Activated T-helper 1 cell treated with Interleukin-2 at 50 U/mL for 16 hours (primary cell): ENCODE measurements at places on chromosomes 3 and 15.

DNA sequence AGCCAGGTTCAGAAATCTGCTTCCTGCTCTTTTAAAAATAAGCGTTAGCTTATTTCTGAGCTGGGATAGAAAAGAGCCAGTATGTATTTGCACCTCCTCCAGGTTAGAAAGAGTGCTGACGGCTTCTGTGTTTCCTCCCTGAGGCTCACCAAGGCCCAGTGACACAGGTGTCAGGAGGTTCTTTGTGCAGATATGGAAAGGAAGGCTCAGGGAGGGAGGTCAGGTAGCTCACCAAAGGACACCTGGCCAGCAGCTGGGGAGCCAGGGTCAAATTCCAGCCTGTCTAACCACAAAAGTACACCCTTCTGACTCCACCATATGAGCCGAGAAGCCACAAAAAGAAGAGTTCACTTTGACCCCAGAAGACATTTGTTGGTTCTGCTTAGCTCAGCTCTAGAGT is 201.0 kb upstream of the WNT5A start:
- DNase-seq: no peak

GRCh38 chr3:164687211-164687610 is 391.1 kb downstream of the SI start:
- no peak for DNase-seq

DNA sequence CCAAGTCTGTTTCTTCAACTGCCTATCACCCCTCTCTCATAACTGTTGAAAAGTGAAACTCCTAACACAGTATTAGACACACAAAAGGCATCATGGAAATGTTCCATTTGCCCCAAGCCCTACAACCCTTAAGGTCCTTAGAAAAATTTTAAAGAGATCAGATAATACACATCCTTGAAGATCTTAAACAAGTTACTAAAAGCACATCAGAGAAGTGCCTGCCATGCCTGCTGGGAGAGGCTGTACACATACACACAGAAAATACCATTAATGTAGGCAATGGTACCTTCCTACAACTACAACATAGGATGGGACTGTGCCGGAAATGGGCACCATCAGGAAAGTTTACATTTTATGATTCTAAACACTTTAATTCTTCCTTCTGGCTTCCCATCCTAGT is 3.3 kb downstream of the ADAM10 start:
- no peak for DNase-seq

DNA sequence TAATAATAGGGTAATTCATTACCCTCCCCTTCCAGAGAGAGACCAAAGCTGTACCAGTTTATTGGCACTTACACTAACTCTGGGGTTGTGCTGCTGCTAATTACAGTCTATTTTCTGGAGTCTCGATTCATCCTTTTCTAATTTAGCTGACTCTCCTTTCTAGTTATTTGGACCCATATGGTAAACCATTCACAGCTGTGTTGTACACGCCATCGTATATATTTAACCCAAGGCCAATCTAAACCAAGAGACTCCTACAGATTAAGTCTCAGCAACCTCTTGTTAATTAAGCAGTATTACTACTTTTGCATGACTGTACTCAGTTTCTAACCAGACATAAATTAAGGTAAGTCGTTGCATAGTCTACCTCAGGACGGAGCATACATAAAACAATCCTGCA is 22.5 kb downstream of the ANXA2 start:
- DNase-seq: no peak

DNA sequence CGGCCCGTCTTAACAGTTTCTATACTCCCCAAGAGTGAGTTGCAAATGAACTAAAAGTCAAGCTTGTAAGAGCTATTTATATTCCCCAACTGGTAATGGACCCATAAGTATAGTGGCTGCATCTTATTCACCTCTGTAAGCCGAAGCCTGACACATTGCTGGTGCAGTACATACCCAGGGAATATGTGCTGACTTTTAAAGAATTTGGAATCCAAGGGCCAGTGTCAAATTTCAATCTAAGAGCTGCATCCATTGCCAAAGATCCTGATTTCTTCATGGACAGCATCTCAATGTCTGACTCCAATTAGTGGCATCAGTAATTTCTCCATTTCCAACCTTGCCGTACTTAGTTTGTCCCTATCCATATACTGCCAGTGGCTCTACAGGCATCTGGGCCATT is 42.0 kb downstream of the FRMD4B start:
- no peak for DNase-seq

GRCh38 chr3:84891851-84892250 is 66.9 kb upstream of the CADM2 start:
- DNase-seq: no peak

- no peak for DNase-seq
Measured at GRCh38 chr3:29871087-29871486, 590.2 kb downstream of the RBMS3 start.

- DNase-seq: no peak
Measured at GRCh38 chr3:53491276-53491675, 3.1 kb upstream of the CACNA1D start.

GRCh38 chr3:49711489-49711888 is 8.0 kb downstream of the AMIGO3 start:
- DNase-seq: no peak

DNA sequence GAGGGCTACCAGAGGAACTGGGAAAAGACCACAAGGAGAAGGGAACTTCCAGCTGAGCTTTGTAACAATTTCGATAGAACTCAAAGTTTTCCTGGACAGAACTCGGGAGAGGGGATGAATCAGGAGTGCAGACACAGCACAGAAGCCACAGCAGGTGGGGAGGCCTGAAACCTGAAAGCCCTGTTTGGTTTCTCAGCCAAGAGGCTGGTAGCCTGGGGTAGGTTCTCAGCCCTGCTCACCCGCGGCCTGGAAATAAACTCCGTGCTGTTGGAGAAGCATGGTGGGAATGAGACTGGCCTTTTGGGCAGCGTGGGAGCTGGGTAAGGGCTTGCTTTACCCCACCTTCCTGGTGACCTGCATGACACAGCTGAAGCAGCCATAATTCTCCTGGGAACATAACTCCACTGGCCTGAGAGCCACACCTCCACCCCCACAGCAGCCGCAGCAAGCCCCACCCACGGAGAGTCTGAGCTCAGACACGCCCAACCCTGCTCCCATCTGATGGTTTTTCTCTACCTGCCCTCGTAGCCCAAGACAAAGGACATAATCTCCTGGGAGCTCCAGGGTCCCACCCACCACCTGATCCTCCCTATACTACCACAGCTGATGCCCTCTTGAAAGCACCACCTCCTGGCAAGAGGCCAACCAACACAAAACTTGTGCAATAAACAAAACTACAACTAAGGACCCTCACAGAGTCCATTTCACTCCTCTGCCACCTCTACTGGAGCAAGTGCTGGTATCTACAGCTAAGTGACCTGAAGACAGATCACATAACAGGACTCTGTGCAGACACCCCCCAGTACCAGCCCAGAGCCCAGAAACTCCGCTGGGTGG is 52.5 kb upstream of the CHRM5 start:
- DNase-seq: no peak

GRCh38 chr15:29939404-29939803 is 117.1 kb upstream of the TJP1 start:
- DNase-seq: no peak

DNA sequence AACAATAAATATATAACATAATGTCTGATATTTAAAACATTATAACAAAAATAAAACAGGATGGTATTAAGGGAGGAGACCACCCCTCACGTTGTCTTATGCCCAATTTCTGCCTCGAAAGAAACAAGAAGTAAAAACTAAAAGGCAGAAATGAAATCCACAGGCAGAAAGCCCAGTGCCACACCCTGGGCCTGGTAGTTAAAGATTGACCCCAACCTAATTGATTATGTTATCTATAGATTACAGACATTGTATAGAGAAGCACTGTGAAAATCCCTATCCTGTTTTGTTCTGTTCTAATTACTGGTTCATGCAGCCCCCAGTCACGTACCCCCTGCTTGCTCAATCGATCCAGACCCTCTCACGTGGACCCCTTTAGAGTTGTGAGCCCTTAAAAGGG is 22.3 kb upstream of the ACP3 start:
- no peak for DNase-seq

GRCh38 chr3:170757038-170757437 is 113.0 kb downstream of the RPL22L1 start:
- DNase-seq: no peak

GRCh38 chr3:123422457-123422856 is 26.4 kb downstream of the ADCY5 start:
- DNase-seq: no peak

DNA sequence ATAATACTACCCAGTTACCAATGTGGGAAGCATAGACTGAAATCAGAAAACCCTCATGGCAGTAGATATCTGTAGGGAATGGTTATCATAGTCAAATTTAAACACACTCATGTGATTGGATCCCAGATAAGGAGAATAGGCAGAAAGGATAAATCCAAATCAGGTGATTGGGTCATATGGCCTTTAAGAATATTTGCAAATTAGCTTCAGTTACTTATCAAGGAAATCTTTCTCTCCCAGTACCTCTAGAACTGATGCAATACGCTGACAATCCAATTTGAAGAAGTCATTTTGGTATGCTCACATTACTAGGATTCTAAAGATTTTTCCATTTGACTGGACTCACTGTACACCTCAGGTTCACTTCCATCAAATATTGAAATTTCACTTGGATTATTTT is 87.7 kb upstream of the MNS1 start:
- no peak for DNase-seq

- DNase-seq: no peak
Measured at GRCh38 chr3:139935866-139936817, 1.2 kb downstream of the CLSTN2 start.

DNA sequence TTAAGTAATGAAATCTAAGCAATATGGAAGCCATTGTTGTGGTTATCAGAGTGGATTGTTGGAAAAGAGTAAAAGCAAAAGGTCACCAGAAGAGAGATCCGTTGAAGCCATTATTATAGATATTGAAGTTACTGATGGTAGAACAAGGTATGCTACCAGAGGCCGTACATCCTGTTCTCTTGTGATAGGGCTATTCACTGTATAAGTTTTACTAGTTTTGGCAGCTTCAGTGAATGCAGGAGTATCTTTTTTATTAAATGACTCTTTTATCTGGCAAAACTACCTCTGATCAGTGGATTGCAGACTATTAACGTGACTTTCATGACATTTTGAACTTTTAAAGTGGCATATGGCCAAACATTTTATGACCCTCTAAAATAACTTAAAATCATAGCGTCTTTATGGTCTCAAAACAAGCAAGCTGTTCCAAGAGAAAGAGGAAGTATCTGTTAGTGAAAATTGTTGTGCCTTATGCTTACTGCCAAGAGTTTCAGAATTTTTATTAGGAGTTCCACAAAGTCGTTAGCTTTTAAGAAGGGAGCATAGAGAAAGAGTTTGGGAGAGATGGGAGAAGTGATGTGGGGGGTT is 102.9 kb downstream of the LRRC49 start:
- no peak for DNase-seq

- no peak for DNase-seq
Measured at GRCh38 chr3:112974178-112974517, 755 bp downstream of the CD200R1 start.

DNA sequence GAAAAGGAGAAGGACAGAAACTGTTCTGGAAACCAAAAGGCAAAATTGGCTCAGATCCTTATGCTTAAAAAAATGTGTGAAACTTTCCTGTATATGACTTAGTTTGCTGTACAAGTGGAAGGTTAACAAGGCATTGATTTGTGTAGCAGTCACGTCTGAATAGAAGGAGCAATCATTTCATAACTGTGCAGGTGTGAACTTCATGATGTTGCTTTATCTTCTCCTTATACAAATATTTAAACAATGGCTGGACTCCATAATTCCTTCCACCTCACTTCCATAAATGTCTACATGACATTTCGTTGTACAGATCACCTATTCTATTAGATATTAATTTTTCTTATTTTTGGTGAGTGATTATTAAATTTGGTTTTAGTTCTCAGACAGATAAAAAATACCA is 382.7 kb upstream of the NPAP1 start:
- DNase-seq: no peak

DNA sequence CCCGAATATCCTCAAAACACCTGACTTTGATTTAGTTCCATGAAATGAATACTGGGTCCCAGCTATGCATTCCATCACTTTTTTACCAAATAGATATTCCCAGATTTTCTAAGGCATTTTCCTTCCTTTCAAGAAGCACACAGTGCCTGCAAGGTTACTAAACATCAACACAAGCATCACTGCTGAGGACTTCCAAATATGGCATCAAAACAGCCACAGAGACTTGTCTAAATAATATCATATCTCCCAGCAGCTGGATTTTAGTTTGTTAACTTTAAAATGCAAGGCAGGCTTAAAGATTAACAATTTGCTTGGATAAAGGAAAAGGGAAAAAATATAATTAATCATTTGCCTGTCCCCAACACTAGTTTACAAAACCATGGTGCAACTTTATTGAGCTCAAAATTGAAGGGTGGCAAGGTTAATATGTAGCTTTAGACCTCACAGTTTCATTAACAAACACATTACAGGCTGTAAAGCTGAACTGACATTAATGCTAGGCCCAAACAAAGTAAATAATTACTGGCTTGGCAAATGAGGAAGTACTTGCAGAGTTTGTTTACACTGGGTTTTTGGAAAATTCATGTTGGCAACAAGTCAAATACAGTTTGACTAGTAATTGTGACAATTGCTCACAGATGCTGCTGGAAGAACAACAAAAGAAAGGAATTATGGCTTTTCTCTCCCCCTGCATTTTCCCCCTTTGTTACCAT is 401.7 kb upstream of the CDIN1 start:
- DNase-seq: no peak

- no peak for DNase-seq
Measured at GRCh38 chr15:52153900-52154895, 37.0 kb downstream of the GNB5 start.

DNA sequence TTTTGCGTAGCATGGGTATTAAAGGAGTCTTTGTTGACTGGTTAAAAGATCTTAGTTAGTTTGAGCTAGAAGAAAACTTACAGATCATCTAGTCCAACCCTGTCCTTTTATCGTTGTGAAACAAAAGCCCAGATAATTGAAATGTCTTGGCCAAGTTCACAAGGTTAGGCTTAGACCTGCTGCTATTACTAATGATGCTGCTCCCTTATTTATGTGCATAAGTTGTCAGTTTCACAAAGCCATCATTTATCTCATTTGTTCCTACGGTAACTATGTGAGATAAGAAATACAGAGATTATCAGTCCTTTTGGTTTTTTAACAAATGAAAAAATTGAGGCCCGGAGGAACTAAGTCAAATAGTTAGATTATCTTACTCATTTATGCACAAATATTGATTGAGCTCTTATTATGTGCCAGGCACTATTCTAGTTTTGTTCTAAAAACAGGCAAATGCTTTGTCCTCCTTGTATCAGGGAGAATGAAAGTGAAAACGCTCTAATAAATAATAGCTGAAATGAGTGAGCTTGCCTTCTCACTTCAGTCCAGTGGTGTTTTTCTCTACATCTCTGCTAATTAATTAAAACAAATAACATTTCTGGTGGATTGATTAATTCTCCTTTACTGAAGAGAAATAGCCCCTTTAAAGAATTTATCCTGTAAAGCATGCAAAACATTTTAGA is 49.1 kb upstream of the TPRG1 start:
- no peak for DNase-seq

DNA sequence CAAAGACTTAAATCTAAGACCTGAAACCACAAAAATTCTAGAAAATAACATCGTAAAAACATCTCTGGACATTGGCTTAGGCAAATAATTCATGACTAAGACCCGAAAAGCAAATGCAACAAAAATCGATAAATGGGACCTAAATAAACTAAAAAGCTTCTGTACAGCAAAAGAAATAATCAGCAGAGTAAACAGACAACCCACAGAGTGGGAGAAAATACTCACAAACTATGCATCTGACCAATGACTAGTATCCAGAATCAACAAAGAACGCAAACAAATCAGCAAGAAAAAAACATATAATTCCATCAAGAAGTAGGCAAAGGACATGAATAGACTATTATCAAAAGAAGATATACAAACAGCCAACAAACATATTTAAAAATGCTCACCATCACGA is 749.4 kb downstream of the PLOD2 start:
- DNase-seq: no peak
